ENCODE measurements at places on chromosomes 1 and 21.

DNA sequence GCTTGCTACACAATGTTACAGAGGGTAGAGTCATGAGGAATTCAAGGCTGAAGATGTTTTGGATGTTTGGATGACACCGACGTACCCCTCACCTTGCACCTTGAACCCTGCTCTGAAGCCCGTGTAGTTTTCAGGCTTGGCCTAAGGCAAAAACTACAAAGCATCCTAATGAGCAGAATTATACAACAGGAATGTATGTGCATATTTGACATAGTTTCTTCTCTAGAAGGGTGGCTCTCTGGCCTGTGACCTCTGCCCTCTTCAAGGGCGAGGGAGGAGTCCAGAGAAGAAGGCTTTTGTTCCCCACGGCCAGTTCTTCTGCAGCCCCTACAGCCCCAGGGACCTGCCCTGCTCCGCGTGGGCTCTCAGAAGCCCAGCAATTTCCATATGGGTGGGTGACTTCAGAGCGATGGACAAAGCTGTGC, 43.3 kb downstream of the L1TD1 start:
- DNase-seq = no peak

GRCh38 chr1:2882966-2883696, 81.6 kb upstream of the TTC34 start:
- no peak for DNase-seq

GRCh38 chr1:47207803-47208373, 18.1 kb upstream of the PDZK1IP1 start:
- DNase-seq = no peak

DNA sequence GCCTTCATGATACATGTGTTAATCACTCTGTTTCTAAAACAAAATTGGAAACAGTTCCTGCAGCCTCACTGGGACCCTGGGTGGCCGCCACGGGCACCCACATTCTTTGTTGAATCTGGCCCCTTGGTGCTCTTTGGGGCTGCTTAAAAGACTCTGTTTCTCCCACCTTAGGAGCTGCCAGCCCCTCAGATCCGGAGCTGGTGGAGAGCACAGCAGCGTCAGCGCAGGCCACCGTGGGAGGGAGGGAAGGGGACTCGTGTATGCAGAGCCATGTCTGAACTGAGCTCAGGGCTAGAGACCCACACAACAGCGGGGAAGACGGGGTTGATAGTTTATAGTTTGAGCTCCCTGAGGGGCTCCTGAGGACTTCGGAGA, 121.2 kb downstream of the CNIH3 start:
- no peak for DNase-seq

DNA sequence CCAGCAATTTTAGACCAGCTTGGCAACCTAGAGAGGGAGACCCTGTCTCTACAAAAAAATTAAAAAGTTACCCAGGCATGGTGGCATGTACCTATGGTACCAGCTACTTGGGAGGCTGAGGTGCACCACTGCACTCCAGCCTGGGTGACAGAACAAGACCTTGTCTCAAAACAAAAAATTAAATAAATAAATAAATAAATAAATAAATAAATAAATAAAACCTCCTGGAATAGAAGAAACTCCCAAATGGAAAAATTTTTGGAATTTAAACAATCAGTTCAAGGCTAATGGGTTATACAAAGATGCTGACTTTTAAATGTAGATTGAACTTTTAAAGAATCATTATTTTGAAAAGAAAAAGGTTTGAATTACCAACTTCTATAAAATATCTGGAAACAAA, 22.2 kb downstream of the UBR4 start:
- DNase-seq = no peak

GRCh38 chr1:42128964-42129363, 24.2 kb upstream of the GUCA2B start:
- DNase-seq = no peak

GRCh38 chr1:212651521-212651920, 43.0 kb downstream of the ATF3 start:
- no peak for DNase-seq

DNA sequence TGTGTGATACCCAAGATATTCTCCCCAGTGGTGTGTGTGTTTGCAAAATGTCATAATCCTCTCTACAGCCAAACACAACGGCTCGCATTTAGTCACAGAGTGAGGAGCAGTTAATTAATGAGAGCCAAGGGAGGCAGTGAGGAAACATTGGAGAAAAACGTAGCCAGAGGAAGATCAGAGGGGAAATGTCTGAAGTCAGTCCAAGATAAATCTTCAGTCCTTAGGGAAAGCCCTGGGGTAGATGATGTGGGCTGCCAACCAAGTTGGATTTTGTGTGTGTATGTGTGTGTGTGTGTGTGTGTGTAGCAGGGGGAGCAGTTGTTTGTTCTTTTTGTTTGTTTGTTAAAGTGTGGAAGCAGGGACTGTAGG, 201.0 kb upstream of the PTBP2 start:
- no peak for DNase-seq
